T-cell (primary cell): ENCODE measurements at places on chromosomes 1 and 21.

DNA sequence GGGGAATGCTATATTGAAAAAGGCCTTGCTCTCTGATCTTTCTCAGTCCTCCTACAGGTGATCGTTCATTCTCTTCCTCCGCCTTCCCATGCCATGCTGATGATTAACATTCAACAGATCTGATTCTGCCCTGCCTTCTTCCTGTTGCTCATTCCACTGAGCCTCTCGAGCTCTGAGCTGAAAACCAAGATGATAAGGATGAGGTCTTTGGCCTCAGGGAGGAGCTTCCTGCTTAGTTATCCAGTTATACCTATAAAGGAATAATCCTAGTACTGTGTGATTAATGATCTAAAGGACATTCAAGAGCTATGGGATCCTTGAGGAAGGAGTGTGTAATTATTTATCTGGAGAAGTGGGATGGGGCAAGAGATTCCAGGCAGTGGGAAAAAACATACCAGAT, 25.2 kb upstream of the MAP3K7CL start:
- no peak for DNase-seq

DNA sequence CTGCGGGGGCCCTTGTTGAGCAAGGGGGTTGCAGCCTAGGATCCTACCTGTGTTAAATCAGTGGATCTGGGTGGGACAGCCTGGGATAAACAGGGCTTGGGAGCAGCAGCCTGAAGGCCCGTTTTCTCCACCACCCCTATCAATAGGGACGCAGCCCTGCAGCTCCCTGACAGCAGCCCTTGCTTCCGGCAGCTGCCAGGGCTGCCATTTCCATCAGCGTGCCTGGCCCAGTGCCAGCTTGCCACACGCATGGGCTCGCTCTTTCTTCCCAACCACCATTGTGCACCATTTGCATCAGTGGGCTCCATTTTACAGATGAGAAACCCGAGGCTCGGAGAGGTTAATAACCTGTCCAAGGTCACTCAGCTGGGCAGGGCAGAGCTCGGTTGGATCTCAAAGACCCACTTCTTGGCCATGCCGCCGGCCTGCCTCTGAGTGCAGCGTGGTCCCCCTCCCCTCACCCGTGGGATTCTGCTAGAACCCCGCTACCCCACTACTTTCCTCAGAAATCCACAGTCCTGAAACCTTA, 3.8 kb downstream of the WNT4 start:
- no peak for DNase-seq

- no peak for DNase-seq
These were observed 109.0 kb downstream of the TMEM53 start for GRCh38 chr1:44565259-44565750.

- no peak for DNase-seq
These were observed 3.0 kb downstream of the BEST4 start for GRCh38 chr1:44785029-44785380.

DNA sequence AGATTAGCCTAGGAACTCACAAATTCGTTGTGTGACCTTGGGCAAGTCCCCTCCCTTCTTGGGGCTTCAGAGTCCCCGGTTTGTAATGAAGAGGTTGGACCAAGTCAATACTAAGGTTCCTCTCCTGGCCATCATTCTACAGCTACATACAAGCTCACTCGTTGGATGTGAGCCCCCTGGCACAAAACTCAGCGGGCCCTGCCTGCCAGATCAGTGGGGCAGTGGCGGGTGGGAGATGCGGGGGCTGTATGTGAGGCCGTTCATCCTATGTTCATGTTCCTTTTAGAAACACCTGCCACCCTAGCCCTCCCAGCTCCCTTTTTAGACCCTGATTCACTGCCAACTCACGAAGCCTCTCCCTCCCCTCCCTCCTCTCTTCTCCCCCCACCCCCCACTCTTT, 2.1 kb downstream of the DLGAP3 start:
- no peak for DNase-seq

GRCh38 chr1:229381234-229381633, 38.4 kb upstream of the CCSAP start:
- DNase-seq, result no peak

- DNase-seq, result no peak
These were observed 17.9 kb downstream of the VWA5B1 start for GRCh38 chr1:20308569-20308968.

- DNase-seq, result no peak
These were observed 575.7 kb upstream of the ZP4 start for GRCh38 chr1:238466459-238466858.
